ENCODE measurements at places on chromosomes 16 and 17.

DNA sequence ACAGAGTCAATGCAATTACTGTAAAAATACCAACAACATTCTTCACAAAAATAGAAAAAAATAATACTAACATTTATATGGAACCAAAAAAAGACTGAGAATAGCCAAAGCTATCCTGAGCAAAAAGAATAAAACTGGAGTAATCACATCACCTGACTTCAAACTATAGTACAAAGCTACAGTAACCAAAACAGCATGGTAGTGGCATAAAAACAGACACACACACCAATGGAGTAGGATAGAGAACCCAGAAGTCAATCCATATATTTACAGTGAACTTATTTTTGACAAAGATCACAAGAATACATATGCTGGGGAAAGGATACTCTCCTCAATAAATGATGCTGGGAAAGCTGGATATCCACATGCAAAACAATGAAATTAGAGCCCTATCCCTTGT is 84.2 kb downstream of the CEP112 start:
- no peak for DNase-seq

DNA sequence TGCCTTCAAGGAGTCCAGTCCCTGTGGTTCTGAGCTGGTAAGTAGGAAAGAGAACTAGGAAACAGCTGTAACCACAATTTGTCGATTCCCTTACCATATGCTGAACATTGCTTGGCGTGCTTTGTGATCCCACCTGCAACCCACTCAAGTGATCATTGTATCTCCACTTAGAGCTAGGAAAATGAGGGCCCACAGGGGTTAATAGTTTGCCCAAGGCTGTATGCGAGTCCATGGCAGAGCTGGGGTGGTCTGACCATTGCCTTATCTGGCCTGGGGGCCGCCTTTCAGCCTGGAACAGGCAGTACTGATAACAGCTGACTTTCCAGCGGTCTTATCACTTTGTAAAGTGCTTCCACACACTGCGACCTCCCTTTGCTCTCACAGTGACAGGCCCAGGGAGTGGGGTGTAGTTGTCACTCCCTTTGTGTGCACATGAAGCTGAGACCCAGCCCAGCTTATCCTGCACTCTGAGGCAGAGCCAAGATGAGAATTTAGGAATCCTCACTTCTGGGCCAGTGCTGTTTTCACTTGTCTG is 9.8 kb downstream of the MYL4 start:
- no peak for DNase-seq

GRCh38 chr16:76946879-76947278 is 244.1 kb upstream of the MON1B start:
- no peak for DNase-seq

DNA sequence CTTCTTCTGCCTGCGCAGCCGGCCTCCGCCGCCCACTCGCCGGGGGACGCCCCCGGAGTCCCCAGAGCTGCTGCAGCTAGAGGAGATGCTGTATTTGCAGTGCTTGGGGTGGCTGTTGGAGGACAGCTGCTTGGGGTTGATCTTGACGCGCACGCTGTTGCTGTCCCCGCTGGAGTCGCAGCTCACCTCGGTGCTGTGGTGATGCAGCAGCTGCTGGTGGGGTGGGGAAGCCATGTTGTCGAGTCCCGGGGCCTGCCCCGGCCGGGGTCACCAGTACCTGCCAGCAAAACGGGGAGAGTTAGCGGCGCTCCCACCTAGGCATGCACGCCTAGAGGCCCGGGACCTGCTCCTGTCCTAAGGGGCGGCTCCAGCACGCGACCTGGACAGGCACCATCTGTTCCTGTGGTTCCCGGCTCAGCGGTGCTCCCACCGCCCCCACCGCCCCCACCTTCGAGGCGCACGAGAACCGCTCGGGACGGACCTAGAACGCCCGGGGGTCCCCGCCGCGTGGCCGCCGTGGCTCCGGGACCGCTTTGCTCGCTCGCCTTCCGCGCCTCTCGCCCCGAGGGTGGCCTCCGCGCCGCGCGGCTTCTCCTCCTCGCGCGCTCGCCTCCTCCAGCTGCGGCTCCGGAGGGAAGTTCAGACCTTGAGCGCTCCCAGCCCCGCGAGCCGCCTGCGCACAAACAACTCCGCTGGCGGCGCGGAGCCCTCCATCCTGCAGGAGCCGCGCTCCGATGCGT is 863 bp downstream of the ADCY9 start:
- DNase-seq, result no peak

GRCh38 chr17:17300624-17301568 is 2.3 kb upstream of the NT5M start:
- no peak for DNase-seq

GRCh38 chr17:72373910-72374741 is 253.3 kb downstream of the SOX9 start:
- no peak for DNase-seq

GRCh38 chr17:2905696-2906501 is 109.7 kb downstream of the RAP1GAP2 start:
- no peak for DNase-seq

DNA sequence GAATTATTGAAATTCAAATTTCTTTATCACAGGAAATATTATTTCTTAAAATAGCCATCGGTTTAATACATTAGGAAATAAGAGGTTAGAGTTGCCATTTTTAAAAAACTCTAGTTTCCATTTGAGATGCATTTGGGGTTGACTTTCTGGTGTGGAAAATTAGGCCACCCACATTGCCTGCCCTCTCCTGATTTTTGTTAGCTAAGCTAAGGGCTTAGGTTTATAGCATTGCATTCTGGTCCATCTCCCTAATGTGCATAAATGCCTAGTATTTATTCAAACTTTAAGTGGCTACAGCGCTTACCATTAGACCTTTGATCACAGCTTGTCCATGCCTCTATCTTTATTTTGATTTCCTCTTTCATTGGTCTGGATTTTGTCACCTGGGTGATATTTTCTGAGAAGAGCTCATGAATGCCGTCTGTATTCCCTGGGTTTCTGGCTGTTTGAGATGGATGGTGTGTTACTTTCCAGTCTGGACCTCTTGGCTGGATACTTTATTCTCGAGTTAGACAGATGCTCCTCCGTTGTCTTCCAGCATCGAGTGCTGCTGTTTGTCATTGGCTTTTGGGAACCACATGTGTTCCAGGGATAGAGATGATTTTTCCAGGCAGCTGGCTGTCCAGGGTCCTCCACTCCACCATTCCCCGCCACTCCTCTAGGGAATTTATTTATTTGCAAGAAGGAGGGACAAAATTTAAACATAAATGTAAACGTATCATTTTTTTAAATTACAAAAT is 120.3 kb downstream of the KATNIP start:
- DNase-seq, result no peak

DNA sequence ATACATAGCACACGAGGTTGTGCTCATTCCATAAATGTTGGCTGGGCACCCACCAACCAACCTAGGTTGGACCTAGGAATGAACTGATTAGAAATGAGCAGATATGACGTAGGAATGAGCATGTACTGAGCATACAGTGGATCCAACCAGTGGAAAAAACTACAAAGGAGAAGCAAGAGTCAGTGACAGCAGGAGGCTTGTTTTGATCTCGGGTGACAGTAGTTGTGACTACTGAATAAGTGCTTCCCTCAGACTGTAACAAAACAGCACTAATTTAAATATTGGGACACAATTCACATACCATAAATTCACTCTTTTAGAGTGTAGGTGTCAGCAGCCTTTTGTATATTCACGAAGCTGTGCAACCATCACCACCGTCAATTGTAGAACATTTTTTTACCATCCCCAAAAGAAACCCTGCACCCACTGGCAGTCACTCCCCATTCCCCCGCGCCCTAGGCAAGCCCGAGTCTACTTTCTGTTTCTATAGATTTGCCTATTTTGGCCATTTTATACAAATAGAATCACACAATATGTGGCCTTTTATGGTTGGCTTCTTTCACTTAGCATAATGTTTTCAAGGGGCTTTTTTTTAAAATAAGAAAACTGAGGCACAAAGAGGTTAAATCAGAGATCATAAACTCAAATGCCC is 7.0 kb downstream of the VAC14 start:
- no peak for DNase-seq

GRCh38 chr17:48586355-48587258 is 3.4 kb downstream of the HOXB3 start:
- no peak for DNase-seq

DNA sequence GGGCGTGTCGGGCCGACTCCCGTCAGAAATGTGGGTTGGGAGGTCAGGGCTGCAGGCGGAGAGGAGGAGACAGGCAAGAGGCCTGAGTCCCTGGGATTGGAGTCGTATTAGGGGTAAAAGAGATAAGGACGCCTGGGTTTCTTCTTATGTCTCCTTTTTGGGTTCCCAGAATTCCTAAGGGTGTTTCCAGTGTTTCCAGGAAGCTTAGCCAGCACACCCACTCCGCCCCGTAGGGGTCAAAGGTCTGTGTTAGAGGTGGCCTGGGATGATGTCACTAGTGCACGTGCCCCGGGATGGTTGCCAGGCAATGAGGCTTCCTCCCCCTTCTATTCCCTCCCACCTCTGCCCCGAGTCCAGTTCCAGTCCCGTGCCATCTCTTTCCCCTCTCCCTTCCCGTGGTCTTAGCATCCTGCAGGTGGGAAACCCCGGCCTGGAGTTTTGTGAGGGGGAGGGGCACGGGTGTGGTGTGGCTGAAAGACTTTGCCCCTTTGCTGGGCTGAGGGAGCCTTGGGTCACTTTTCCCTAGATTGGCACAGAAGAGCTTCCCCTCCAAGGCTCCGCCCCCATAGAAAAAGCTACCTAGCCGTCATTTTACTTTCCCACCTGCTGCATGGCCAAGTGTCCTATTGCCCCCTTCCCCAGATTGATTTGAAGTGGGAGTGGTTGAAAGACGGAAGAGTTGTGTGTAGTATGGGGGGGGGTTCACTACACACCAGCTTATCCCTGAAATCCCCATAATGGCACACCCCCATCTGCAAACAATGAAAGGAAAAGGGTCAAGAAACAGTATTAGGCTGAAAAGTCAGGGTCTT is 2.8 kb downstream of the KDM6B start:
- no peak for DNase-seq
